Type B pancreatic cell (in vitro differentiated cells): ENCODE measurements at places on chromosomes 7 and 10. TPM values are rescaled to one million over a fixed set of nuclear protein-coding genes. Genes with fewer than 3 reads are reported as not detected.

- DNase-seq = no peak
- H3K4me3 ChIP-seq = no peak overlapping the region
- peaks cover 3% of the 10 kb centered on the region for H3K4me1 ChIP-seq
- no peaks in the 10 kb centered on the region for H3K36me3 ChIP-seq
- H3K27ac ChIP-seq = no peak overlapping the region
Observed at GRCh38 chr7:1744296-1745017, 74.4 kb downstream of the ELFN1 start.

GRCh38 chr7:130216750-130217149 is 9.1 kb downstream of the SSMEM1 start:
- DNase-seq = no peak
- no peaks in the 10 kb centered on the region for H3K36me3 ChIP-seq
- H3K27ac ChIP-seq = no peak overlapping the region
- no peaks in the 10 kb centered on the region for H3K4me1 ChIP-seq
- H3K4me3 ChIP-seq = no peak overlapping the region
- H3K27me3 ChIP-seq = no peaks in the 10 kb centered on the region

DNA sequence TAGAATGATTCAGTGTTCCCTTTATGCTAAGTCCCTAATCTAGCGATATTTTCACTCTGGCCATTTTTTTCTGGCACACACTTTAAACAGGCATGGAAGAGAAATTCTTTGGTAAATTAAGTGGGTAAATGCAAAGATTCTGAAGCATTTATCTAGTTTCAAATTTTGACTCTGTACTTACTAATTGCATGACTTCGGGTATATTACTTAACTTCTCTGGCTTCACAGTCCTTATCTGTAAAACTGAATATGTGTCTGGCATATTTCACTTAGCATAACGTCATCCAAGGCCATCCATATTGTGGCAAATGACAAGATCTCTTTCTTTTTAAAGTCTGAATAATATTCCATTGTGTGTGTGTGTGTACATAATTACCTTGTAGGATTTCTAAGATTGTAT is 114.5 kb downstream of the MBL2 start:
- H3K27me3 ChIP-seq = no peaks in the 10 kb centered on the region
- H3K27ac ChIP-seq = no peak overlapping the region
- no peak overlapping the region for H3K4me3 ChIP-seq
- peaks cover 7% of the 10 kb centered on the region for H3K4me1 ChIP-seq
- no peaks in the 10 kb centered on the region for H3K36me3 ChIP-seq

- DNase-seq = peak; percentile 37
- H3K27me3 ChIP-seq = peaks cover 22% of the 10 kb centered on the region
- no peak overlapping the region for H3K27ac ChIP-seq
Observed at GRCh38 chr10:130047336-130047735, 63.3 kb downstream of the C10orf143 start.

DNA sequence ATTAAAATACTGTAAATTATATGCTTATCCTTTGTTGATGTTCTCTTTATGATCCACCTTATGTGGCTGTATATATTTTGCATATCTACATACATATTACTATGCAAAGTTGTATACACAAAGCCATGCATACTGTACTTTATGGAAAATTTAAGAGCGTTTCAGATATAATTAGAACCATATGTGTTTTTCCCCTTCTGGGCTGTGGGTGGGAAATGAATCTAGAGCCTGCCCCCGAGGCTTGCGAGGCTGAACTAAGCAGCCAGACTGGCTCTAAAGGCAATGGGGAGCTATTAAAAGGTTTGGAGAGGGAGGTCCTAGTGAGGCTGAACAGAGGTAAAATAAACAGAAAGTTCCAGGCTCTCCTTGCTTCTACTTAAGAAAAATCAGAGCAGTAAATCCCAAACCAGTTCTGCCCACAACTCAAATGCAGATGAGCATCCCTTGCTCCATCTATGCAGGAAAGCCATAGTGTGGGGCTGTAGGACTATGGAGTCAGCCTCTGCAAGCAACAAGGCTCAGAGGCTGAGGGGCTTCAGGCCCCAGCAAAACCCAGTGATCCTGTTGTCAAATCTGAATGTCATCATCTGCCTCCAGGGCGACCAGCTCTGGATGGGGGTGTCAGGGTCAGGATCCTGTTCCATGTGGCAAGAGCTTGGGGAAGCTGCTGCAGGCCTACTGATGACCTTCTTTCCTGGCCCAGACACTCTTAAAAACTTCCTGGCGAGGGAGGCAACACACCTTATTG is 14.1 kb upstream of the DDIT4 start:
- no peak for DNase-seq
- H3K4me1 ChIP-seq = peaks cover 55% of the 10 kb centered on the region
- peak overlapping the region; percentile 99 for H3K27ac ChIP-seq
- H3K27me3 ChIP-seq = no peaks in the 10 kb centered on the region

GRCh38 chr7:36303202-36304098 is 86.2 kb upstream of the ANLN start:
- no peak for DNase-seq
- no peaks in the 10 kb centered on the region for H3K27me3 ChIP-seq
- H3K4me1 ChIP-seq = peaks cover 31% of the 10 kb centered on the region
- no peak overlapping the region for H3K4me3 ChIP-seq

TYW1B gene
- total RNA-seq = 2.2 and 3.1 TPM in 2 replicates

- H3K27me3 ChIP-seq = no peaks in the 10 kb centered on the region
- H3K27ac ChIP-seq = no peak overlapping the region
- H3K4me1 ChIP-seq = peaks cover 18% of the 10 kb centered on the region
- H3K4me3 ChIP-seq = no peak overlapping the region
Observed at GRCh38 chr10:119758448-119759195, 32.8 kb downstream of the INPP5F start.

GRCh38 chr10:70445718-70446657 is 4.5 kb upstream of the NODAL start:
- H3K27ac ChIP-seq = no peak overlapping the region
- H3K36me3 ChIP-seq = peaks cover 3% of the 10 kb centered on the region
- no peak for DNase-seq
- H3K4me1 ChIP-seq = peaks cover 4% of the 10 kb centered on the region

GRCh38 chr10:27451054-27451453 is 53.0 kb upstream of the RAB18 start:
- peak overlapping the region; percentile 48 for H3K27ac ChIP-seq
- no peaks in the 10 kb centered on the region for H3K4me1 ChIP-seq
- no peak overlapping the region for H3K4me3 ChIP-seq
- H3K27me3 ChIP-seq = no peaks in the 10 kb centered on the region
- DNase-seq = no peak
